ENCODE measurements at places on chromosomes 3 and 15. TPM values are rescaled to one million over a fixed set of nuclear protein-coding genes. Genes with fewer than 3 reads are reported as not detected.

The NCEH1 gene
- total RNA-seq, result 8.1 TPM

The CTXN2 gene
- not detected for total RNA-seq

The FSTL1 gene
- 2,574 TPM for total RNA-seq

The ATP8B4 gene
- not detected for total RNA-seq

The PRSS50 gene
- not detected for total RNA-seq

The CD86 gene
- total RNA-seq, result not detected

DNA sequence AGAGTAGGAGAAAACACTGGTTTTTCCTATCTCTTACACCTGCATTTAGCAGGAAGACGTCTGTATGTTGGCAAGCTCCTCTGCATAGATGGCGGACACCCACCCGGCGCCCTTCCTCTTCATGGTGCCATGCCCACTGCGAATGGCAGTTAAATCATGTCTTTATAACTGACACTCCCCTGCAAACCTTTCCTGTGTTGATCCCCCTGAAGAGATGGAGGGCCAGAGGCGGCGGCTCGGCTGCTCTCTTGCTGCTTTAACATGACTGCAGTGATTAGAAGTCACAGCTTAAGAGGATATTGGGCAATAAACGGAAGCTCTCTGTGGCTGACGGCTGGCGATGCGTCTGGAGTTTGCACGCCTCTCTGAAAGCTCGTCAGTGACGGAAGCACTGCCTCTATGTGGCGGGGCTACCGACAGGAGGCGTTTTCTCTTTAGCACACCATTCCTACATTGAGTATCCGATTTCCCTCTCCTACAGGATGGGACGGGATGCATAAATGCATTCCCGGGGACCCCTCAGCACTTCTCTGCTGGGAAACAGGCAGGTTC lies 25.5 kb upstream of the SNRPA1 start:
- no peak for DNase-seq

- DNase-seq, result no peak
These were observed 4.0 kb downstream of the KNSTRN start for GRCh38 chr15:40386480-40386879.

- no peak for DNase-seq
These were observed 134.3 kb downstream of the GADL1 start for GRCh38 chr3:30760040-30760695.

GRCh38 chr3:134903837-134904236 lies 108.8 kb downstream of the EPHB1 start:
- no peak for DNase-seq

DNA sequence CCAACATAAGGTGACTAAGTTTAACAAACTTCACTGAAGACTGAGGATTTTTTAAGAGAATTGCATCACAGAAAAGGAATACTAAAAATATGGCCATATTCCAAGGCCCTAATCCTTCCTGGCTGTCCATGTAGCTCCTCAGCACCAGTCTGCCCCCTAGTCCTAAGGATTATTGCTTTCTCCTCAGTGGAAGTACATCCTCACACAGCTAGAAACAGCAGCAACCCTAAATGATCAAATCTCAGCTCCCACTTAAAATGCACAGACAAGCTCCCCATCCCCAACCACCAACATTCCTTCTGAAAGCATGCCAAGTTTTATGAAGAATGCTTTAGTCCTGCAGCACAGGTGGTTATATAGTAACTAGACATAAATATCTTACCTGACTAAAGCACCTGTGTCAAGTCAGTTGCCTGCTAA lies 14.7 kb downstream of the ST3GAL6 start:
- no peak for DNase-seq

GRCh38 chr3:196932600-196932999 lies 9.7 kb downstream of the NCBP2 start:
- no peak for DNase-seq

- no peak for DNase-seq
These were observed 46.5 kb downstream of the ACAA1 start for GRCh38 chr3:38090453-38090852.

GRCh38 chr15:34367101-34368081 lies at the start of gene LPCAT4:
Gene LPCAT4 (minus strand): TSS chr15:34367196. CDS start chr15:34367100, 96 bp downstream.
- peak; percentile 96 for DNase-seq

- no peak for DNase-seq
These were observed 71.3 kb upstream of the UBE3A start for GRCh38 chr15:25510146-25510545.

DNA sequence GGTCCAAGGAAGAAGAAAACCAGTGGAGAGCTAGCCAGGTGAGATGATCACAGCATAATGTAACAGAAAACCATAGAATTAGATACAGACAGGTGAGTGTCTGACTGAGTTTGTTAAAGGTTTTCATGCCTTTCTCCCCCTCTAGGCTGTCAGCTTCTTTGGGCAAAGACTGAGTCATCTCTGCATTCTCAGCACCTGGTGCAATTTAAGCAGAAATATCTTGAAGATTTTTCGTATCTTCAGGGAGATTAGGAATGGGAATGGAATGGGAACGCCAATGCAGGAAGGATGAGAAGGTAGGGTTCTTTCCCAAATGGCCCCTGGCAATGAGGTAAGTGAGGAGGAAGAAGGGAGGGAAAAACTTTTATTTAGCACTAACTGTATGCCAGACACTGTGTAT lies 122.0 kb upstream of the SLC7A14 start:
- DNase-seq, result no peak

DNA sequence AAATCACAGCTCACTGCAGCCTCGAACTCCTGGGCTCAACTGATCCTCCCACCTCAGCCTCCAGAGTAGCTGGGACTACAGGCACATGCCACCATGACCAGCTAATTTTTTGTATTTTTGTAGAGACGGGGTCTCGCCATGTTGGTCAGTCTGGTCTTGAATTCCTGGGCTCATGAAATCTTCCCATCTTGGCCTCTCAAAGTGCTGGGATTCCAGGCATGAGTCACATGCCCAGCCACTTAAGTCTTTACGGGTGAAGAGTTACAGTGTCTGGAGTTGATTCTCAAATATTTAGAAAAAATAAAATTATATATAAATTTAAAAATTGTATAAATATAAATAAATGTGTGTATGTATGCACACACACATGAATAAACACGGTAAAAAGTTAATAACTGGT lies 14.5 kb upstream of the KBTBD12 start:
- DNase-seq, result no peak

DNA sequence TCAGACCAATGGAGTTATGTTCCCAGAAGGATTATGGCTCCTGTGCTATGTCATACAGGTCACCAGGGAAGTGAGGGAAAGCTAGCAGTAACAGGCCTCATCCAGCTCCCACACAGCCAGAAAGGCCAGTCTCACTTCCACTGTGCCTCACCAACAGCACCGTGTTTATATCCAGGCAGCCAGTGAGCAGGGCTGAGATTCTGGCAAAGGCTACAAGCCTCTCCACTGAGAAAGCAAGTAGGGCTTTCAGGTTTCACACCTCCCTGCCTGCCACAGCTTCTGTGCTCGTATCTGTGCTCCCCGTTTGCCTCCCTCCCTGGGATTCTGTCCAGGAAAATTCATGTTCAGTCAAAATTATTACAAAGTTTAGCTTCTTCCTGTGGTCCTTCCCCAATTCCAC lies 14.9 kb upstream of the CFAP20DC start:
- no peak for DNase-seq

DNA sequence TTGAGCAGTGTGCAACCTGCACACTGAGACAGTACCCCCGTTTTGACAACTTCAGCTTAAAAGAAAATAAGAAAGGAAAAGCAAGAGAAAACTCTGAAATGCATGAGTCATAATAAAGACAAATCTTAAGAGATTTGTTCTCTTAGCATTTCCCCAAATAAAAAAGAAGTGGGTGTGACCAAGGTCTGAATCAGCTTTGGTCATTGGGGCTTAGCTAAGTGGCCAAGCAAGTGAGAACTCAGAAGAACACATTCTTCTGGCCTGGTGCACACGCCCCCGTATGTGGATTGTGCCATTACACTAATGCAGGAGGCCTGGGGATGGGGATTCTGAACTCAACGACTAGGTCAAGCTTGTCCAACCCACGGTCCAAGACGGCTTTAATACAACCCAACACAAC lies 56.9 kb upstream of the PDZRN3 start:
- no peak for DNase-seq

GRCh38 chr3:152122851-152123250 lies 145.9 kb upstream of the MBNL1 start:
- DNase-seq, result no peak

DNA sequence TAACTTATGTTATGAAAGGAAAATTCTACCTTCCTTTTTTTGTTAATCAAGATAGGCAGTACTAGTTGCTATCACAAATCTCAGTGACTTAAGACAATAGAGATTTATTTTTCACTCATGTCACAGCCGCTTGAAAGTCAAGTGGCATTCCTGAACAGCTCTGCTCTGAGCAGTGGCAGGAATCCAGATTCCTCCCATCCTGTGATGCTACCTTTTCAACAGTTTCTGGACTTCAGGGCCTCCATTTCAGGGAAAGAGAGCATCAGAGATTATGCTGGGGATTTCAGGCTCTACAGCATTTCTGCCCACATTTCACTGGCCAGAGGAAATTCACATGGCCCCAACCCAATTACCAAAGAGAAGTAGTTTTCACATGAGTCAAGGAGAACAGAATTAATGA lies 83.4 kb downstream of the IL1RAP start:
- DNase-seq, result no peak

GRCh38 chr15:43187544-43188155 lies 2.4 kb downstream of the CCNDBP1 start:
- DNase-seq, result no peak

DNA sequence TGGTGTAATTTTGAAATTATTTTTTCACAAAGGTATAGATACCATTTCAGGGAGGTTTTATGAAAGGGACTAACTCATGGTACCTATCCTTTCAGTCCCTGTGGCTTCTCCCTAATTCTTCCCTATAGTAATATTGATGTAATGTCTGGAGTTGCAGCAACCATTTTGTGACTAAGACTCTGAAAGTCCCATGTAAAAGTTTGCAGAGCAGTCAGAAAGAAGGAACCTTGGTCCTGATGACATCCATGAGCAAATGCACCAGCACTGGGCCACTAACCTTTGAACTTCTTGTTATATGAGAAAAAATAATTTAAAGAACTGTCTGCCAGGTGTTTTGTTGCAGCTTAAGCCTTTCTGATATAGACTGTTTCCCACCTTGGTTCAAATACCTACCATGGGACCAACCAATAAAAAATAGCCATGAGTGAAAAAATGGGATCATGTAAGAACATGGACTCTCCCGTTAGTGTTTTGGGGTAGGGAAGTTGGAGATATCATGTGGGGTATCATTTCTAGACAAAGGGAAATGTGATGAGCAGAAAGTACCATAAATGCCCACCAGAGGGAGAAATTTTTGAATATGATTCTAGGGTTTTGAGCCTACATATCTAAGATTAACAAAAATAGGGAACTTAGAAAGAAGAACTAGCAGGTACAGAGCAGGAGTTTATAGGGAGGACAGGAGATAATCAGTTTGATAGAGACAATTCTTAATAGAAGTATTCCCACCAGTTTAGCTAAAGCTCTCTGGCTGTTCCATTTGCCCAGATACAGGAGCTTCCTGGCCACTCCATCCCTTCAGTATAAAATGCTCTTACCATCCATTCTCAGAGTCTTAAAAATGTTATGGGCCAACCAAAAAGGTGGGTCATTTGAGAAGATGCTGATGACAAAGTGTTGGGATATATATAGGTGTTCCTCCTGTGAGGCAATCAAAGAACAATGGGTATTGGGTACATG lies 3.4 kb upstream of the CPOX start:
- no peak for DNase-seq

GRCh38 chr3:46094506-46094905 lies 67.2 kb upstream of the XCR1 start:
- no peak for DNase-seq

DNA sequence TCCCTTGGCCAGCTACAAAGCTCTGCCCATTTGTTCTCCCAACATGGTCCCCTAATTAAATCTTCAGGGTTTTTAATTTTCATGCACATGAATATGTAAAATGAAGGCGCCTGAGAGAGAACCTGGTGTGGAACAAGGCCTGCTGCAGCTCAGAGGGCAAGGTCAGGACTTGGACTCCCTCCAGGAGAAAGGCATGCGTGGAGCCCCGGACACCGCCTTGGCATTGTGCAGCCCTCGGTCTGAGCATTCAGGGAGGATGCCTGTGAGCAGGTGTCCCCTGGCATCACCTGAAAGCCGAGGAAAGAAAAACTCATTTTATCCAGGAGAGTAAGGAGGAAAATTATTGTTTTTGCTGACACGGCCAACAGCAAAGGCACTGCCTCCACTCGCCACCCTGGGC lies 33.8 kb upstream of the EPHB1 start:
- peak; percentile 76 for DNase-seq

GRCh38 chr15:93141371-93141794 lies 52.4 kb upstream of the RGMA start:
- DNase-seq, result no peak

- no peak for DNase-seq
These were observed 201.4 kb downstream of the UBE3A start for GRCh38 chr15:25237291-25237978.

DNA sequence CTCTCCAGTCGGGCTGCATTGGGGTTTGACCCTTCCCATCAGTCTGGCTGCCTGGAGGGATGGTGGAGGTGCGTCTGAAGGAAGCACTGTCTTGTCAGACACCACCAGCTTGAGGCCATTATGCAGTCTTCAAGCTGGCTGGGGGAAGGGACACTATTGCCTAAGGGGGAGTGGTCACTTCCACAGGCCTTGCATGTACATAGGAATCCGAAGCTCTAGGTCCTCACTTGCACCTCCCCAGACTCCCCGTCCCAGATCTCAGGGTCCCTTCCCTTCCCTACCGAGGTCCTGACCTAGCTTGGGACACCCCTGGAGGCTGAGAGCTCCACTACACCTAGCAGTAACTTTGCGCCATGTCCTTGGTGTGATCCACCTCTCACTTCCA lies 48.6 kb upstream of the KLF13 start:
- peak; percentile 57 for DNase-seq

- DNase-seq, result no peak
These were observed 200.9 kb upstream of the CTDSPL start for GRCh38 chr3:37660782-37661181.

DNA sequence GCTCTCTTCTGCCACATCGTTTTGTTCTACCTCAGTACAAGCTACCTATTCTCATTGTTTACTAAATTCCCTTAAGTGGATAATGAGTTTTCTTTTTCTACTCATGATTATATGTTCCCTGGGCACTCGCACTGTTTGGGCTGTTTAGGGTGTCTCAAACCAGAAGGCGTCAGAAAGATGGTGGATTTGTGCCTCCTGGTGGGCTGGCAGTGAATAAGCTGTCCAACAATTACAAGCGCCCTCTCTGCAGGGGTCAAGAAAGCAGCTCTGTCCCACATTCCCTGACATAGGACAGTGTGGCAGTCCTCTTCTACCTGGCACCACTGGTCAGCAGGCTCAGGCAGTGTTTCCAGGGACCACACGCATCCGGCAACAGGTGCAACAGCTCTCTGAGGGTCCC lies 173.4 kb upstream of the PPP2R3A start:
- no peak for DNase-seq

DNA sequence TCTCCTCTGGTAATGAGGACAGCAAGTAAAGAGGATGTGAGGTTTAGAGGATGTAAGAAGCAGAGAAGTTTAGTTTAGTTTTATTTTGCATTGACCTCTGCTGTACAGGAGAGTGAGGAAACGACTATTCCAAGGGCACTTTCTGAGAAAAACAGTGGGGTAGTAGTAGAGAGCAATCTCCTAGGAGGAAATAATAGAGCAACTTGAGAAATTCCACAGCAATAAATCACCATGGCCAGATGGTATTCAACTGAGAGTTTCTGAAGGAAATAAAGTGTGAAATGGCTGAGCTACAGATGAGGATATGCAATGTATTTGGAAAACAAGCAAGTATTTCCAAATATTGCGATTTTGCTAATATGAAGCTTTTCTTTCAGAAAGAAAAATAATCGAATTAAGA lies 118.9 kb downstream of the DPH6 start:
- no peak for DNase-seq

GRCh38 chr3:154176036-154176435 lies 54.8 kb downstream of the ARHGEF26 start:
- DNase-seq, result no peak

- DNase-seq, result no peak
These were observed 41.8 kb downstream of the SLMAP start for GRCh38 chr3:57797701-57798487.

All from osteocyte (in vitro differentiated cells).